ENCODE measurements at places on chromosomes 12 and 14. TPM values are rescaled to one million over a fixed set of nuclear protein-coding genes. Genes with fewer than 3 reads are reported as not detected.

GRCh38 chr12:77239617-77240016 is 174.2 kb upstream of the E2F7 start:
- DNase-seq: no peak

DNA sequence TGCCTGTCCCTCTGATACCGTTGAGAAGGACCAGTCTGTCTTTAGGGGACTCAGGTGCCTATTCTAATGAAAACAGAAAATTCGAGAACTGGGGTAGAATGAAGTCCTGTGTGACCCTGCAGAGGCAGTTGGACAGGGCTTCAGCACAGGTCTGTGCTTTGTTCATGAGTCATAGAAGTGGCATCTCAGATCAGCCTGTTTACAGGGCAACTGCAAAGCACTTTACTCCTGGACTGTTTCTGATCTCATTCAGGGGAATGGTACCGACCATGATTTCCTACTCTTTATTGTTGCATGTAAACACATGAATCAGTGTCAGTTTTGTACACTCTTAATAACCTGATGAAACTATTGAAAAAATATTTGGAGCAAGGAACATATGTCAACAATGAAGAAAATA is 1517.0 kb downstream of the AACS start:
- DNase-seq: no peak

DNA sequence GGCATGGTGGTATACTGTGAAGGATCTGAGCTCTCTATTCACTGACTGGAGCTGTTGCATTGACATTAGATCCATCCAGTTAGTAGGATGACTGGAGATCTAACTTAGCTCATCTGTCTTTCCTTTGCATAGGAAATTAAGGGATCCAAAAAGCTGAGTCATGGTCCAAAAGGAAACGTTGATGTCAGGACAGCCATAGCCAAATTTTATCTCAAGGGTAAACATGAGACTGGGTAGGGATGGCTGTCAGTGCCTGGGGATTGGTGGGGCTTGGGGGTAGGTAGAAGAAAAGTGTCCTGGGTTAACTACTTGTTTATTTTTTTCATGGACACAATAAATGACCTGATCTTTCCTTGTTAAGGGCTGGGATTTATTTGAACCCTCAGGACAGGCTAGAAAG is 4.6 kb downstream of the FAM177A1 start:
- no peak for DNase-seq

DNA sequence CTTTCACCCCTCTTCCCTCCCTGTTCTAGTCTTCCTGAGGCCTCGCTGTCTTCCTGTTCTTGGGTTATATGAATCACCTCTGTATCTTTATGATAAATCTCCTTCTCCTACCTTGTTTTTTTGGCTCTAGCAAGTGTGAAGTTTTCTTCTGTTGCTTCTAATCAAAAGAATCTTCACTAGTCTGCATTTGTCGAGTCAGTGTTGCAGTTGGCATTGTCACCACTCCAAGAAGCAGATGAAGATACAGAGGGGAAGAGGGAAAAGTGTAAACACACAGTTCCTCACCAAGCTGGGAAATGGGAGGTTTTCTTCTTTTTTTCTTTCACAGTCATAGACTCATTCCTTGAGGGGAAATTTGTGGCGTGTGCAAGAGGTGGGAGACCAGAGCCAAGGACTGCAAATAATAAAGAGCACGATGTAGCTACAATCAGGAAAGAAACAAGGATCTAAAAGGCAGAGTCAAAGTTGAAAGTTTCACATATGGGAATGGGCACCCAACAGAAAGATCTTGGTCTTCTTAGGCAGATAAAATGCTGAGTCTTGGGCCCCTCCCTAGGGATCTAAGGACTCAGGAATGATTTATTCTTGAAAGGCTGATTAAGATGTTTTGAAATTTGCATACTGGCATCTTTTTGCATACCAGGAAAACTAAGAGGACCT is 22.2 kb upstream of the PRICKLE1 start:
- DNase-seq: peak; percentile 46

Gene PTGDR
- polyA plus RNA-seq: 0.38 TPM

GRCh38 chr12:7486512-7486911 is 17.1 kb downstream of the CD163 start:
- no peak for DNase-seq

GRCh38 chr12:25433581-25434325 is 119.3 kb downstream of the LMNTD1 start:
- DNase-seq: no peak

GRCh38 chr12:93484315-93484981 is 17.1 kb downstream of the MRPL42 start:
- DNase-seq: no peak

Gene KIF26A
- polyA plus RNA-seq: 8.7 TPM

Gene KCNC2
- not detected for polyA plus RNA-seq

GRCh38 chr12:110134691-110135411 is 10.7 kb downstream of the IFT81 start:
- DNase-seq: no peak

All from muscle of arm (tissue), 14 donors.